GDM1 (cell line): ENCODE measurements at places on chromosomes 1 and 21.

DNA sequence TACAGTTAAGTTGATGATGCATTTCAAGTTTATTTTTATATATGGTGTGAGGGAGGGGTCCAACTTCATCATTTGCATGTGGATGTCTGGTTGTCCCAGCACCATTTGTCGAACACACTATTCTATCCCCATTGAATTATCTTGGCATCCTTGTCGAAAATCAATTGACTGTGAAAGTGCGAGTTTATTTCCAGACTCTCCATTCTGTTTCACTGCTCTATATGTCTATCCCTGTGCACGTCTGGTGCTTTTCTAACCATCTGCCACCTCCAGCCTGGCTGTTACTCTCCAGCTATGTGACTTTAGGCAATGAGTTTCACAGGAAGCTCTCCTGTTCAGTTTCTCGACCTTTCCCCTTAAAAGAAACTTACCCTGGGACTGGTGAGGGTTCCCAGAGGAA, 137.1 kb upstream of the KLHDC7A start:
- no peak for DNase-seq

- no peak for DNase-seq
These were observed 289.5 kb downstream of the RRAGC start for GRCh38 chr1:38569932-38570656.

GRCh38 chr1:7172804-7173203, 387.6 kb downstream of the CAMTA1 start:
- DNase-seq, result no peak

GRCh38 chr1:192005976-192006375, 152.3 kb upstream of the RGS18 start:
- DNase-seq, result no peak

DNA sequence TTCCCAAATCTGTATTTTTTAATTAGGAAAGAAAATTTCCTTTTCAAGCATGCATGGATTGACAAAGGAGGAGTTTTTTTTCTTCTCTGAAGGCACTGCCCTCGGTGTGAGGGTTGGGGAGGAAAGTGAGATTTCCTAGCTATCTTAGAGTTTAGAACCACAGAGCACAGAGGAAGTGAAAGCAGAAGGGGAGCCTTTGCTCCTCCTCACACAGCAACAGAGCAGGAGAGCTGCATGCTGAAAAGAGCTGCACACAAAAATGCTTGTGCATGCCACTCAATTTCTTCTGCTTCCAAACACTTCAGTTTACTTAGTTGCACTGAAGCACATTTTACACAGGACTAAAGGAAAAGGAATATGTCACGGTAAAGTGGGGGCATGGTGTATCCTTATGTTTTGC, 308.1 kb downstream of the GPATCH2 start:
- no peak for DNase-seq

DNA sequence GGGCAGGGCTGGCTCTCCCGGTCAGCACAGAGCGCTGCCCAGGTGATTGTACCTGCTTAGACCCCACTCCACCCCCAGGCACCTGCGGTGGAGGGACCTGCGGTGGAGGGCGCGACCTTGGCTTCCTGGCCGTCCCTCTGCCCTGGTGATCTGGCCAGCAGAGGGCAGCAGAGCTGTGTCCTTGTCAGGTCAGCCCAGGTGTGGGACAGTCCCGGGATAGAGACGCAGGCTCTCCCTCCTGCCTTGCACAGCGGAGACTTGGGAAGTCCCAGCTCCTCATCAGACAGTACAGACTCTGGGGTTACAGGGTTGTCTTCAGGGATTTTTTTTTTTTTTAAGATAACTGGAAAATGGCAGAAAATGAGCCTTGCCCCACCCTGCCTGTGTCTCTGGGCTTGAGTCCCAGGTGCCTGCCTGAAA, 10.0 kb downstream of the SLX9 start:
- DNase-seq, result peak; percentile 13

DNA sequence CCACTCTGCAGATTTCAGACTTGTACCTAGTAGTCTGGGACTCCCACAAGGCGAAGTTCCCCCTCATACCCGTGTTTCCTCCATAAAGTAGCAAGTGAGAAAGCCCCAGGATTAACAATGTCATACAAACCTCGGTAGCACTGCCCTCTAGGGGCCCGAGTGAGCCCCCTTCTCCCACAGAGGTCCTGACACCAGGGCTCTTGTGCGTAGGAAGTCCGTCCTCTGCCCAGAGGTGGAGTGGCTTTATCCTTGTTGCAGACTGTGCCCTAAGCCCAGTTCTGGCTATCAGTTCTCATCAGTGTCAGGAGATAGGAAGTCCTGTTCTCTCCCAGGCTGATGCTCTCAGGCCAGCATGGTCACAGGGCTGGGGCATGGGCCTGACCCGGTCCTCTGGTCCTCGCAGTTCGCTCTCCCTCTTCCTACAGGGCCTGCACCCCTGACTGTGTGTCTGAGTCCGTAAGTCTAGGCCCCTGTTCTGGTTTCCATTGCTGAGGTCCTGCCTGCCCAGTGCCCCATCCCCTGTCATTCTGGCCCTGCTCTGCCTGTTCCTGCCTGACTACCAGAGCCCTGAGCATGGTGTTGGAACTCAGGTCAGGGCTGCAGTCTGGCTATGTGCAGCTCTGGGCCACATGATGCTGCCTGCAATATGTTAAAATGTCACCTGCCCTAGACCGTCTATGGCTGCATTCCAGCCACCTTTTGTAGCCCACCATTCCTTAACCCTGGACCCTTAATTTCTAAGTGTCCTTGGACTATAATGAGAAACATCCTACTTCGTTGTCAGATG, 285.6 kb downstream of the ASTN1 start:
- no peak for DNase-seq
